A549 (cell line): ENCODE measurements at places on chromosomes 7 and 10. TPM values are rescaled to one million over a fixed set of nuclear protein-coding genes. Genes with fewer than 3 reads are reported as not detected.

Gene GRID1
- polyA plus RNA-seq: 0.10 to 0.14 TPM (median 0.12 TPM) in 3 replicates

DNA sequence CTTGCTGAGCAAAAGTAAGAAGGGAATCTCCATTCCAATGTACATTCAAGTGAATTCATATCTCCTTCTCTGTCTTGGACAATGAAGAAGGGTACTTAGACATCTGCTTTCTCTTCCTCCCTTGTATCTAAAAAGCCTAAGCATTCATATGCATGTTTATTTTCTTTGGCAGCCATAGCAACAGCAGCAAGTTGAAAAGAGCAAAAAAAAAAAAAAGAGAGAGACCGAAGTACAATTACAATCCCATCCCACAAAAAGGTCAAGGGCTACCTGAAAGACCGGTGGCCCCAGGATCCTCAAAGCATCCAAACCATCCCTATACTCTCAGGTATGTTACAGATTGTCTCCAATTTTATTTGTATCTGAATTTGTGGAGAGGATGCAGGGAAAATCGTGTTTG lies 4.1 kb downstream of the OR2F1 start:
- DNase-seq: no peak

DNA sequence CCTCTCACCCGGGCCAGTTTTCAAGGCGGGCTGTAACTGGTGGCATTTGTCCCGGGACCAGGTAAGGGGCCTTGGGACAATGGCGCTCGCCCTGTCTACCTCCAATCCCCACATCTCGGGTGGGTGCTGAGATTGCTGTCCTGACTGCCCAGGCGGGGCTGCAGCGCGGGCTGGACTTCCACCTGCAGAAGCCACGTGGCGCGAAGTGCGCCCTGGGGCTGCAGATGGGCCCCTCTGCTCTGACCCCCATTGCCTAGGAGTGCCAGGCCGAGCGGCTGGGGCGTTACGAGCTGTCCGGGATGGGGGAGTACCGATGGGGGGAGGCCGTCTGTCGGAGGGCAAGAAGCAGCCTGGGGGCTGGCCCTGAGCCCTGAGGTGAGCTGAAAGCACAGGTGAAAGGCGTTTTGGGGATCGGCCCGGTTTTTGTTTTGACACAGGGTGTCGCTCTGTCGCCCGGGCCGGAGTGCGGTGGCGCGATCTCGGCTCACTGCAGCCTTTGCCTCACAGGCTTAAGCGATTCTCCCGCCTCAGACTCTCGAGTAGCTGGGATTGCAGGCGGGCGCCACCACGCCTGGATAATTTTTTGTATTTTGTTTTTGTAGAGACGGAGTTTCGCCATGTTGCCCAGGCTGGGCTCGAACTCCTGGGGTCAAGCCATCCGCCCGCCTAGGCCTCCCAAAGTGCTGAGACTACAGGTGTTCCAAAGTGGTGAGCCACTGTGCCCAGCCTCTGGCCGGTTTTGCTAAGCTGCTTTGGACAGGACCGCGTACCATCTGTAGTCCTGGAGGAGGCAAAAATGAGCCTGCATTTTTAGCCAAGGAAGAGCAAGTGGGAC lies at the start of gene SFXN2:
TSS of gene SFXN2 (plus strand) at position 16 of the 835 bp plus-strand sequence. CDS start 12,001 bp downstream, outside the sequence.
- no peak for DNase-seq

GRCh38 chr10:44245601-44245938 lies 139.3 kb downstream of the CXCL12 start:
- DNase-seq: no peak

GRCh38 chr10:11908536-11908935 lies 85.4 kb downstream of the PROSER2 start:
- DNase-seq: no peak
